ENCODE measurements at places on chromosomes 2 and 18. TPM values are rescaled to one million over a fixed set of nuclear protein-coding genes. Genes with fewer than 3 reads are reported as not detected.

ARHGEF4 gene
- total RNA-seq, result 9.1 TPM

RETREG2 gene
- total RNA-seq, result 55.8 TPM

FLACC1 gene
- not detected for total RNA-seq

RFTN2 gene
- total RNA-seq, result not detected
